ENCODE measurements at places on chromosomes 2 and 18. TPM values are rescaled to one million over a fixed set of nuclear protein-coding genes. Genes with fewer than 3 reads are reported as not detected.

C2orf92 gene
- 1.0 TPM for total RNA-seq

PRSS56 gene
- total RNA-seq, result 0.11 TPM

COL5A2 gene
- 41.6 TPM for total RNA-seq

GAL3ST2 gene
- 0.13 TPM for total RNA-seq

SKOR2 gene
- not detected for total RNA-seq

MYL1 gene
- total RNA-seq, result not detected

UGT1A8 gene
- 0.07 TPM for total RNA-seq

MAPRE3 gene
- total RNA-seq, result 11.0 TPM

RFTN2 gene
- total RNA-seq, result not detected

MC5R gene
- total RNA-seq, result not detected

ALK gene
- total RNA-seq, result not detected

ERBB4 gene
- total RNA-seq, result not detected

KLF7 gene
- 31.8 TPM for total RNA-seq

CIB4 gene
- total RNA-seq, result 0.50 TPM

PNO1 gene
- 56.2 TPM for total RNA-seq

CWC22 gene
- total RNA-seq, result 15.2 TPM

SERPINB12 gene
- not detected for total RNA-seq

PDE11A gene
- 0.67 TPM for total RNA-seq

SKA1 gene
- 11.7 TPM for total RNA-seq

SERPINB3 gene
- total RNA-seq, result 0.10 TPM

PTPRN gene
- 1.7 TPM for total RNA-seq

UCN gene
- 2.5 TPM for total RNA-seq

FEV gene
- total RNA-seq, result not detected

All from A549 treated with GW870086 at 1 μM for 4 hours (cell line).